ENCODE measurements at places on chromosomes 2 and 18.

GRCh38 chr2:88197732-88198131, 27.6 kb downstream of the THNSL2 start:
- DNase-seq: no peak

GRCh38 chr18:78733762-78734613, 245.6 kb upstream of the SALL3 start:
- DNase-seq: no peak

GRCh38 chr2:65554765-65555591, 122.6 kb upstream of the SPRED2 start:
- DNase-seq: no peak

DNA sequence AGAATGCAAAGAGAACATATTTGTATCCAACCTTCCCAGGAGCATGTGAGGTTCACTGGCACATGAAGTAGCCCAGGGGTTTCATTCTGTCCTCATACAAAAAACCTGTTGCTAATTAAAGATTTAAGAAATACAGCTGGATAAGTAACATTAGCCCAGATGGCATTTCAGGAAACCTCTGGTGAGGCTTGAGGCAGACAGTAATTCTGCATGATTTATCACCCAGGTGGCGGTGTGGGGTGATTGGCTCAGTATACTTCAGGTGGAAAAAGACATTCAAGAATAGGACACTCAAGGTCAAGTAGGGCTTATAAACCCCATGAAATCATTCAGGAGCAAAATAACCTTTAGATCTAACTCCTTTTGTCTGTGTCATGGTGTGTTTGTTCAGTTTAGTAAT, 237.4 kb downstream of the RNF144A start:
- DNase-seq: no peak

- no peak for DNase-seq
Observed at GRCh38 chr2:218990612-218991011, 2.6 kb downstream of the CRYBA2 start.

DNA sequence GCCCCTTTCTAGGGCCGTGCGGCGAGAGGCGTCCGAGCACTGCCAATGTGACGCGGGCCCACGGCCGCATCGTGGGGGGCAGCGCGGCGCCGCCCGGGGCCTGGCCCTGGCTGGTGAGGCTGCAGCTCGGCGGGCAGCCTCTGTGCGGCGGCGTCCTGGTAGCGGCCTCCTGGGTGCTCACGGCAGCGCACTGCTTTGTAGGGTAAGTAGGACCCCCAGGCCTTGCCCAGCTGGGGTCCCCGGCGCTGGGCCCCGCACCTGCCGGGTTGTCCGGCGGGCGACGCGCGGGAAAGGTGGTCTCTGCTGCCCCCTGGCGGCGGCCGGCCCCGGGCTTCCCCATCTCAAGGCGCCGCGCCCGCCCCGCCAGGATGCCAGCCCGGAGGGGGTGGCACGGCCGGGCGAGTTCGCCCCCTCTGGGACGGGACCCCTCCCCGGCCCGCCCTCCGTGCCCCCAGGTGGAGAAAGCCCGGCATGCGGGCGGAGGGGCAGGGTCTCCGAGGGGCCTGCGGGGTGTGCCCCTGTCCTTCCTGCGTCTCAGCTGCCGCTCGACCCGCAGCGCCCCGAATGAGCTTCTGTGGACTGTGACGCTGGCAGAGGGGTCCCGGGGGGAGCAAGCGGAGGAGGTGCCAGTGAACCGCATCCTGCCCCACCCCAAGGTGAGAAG, 1.9 kb downstream of the PRSS56 start:
- DNase-seq: no peak

GRCh38 chr2:96344011-96344410, 8.4 kb downstream of the NCAPH start:
- no peak for DNase-seq

GRCh38 chr2:86158286-86158685, 37.0 kb downstream of the IMMT start:
- no peak for DNase-seq

Data from NCI-H1092 (cell line).